ENCODE measurements at places on chromosomes 3 and 15.

DNA sequence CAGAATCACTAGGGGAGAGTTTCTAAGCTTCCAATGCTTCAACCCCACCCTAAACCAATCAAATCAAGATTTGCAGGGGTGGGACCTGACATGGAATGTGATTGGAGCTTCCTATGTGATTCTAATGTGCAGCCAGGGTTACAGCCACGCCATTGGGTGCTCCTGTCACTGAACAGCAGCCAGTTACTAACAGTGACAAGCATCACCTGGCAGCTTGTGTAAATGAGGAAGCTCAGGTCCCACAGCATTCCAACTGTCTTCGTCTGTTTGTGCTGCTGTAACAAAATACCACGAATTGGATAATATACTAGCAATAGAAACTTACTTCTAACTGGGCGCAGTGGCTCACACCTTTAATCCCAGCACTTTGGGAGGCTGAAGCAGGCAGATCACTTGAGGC, 294.9 kb downstream of the SHQ1 start:
- no peak for DNase-seq

DNA sequence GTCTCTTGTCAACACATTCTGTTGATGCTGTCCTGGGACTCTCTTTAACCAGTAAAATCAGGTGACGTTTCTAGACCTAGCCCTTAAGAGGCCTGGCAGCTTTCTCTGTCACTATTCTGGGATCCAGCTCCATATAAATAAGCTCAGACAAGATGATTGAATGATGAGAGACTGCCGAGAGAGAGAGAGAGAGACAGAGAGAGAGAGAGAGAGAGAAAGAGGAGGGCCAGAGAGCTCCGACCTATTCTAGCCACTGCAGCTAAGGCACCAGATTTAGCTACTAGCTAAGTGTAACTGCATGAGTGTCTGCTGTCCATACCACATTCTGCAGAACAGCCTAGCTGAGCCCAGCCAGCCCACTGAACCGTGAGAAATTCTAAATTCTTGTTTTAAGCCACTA, 36.1 kb upstream of the CTXND1 start:
- no peak for DNase-seq

DNA sequence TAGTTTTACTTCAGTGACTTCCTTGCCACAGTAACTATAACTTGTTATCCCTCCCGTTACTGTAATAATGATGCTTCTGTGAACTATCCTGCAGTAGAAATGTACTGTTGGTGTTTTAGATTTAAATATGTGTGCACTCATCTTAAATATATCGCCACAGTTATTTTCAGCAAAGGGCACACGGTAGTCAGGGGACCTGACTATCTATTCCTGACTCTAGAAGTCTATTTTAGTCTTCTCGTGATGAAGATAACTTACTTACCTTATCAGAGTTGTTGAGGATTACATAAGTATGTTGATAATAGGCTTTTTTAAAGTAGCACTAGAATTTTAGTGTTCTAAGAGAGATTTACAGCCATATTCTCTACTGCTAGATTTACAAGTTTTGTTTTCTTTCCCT, 65.3 kb downstream of the ECT2 start:
- no peak for DNase-seq

DNA sequence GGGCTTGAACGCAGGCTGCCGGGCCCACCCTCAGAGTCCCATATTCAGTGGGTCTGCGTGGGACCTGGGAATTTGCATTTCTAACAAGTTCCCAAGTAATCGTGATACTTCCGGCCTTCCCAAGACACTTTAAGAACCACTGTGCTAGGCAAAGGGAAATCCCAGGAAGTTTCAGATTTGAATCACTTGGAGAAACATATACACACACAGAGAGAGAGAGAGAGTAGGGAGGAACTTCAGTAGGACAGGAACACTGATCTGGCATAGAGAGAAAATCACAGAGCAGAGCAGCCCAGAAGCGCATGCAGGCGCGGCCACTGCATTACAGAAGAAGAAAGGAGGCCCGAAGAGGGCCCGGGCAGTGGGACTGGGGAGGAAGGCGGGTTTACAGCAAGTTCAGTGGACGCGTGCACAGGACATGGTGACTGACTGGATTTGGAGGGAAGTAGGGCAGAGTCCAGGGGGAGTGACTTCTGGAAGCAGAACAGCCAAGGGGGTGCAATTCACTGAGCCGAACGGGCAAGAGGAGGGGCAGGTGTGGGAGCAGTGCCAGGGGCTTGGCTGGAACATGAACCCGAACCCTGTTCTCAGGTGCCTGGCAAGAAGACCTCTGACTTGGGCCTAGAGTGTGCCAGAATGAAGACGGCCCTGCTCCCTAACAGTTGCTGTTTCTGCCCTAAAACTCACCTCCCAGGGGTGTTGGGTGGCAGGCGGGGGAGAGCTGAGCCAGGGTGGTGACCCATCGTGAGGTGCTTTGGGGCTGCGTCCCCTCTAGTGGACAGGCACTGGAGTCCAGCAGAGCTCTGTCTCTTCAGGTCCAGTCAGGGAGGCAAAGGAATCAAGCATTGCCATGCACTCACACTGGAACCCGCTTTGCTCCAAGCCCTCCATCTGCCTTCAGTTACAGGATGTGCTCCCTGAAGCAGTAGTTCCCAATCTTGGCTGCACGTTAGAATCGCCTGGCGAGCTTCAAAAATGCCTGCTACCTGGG, 101.3 kb upstream of the HES1 start:
- no peak for DNase-seq

- DNase-seq = no peak
Observed at GRCh38 chr3:72590732-72591221, 257.5 kb downstream of the SHQ1 start.

DNA sequence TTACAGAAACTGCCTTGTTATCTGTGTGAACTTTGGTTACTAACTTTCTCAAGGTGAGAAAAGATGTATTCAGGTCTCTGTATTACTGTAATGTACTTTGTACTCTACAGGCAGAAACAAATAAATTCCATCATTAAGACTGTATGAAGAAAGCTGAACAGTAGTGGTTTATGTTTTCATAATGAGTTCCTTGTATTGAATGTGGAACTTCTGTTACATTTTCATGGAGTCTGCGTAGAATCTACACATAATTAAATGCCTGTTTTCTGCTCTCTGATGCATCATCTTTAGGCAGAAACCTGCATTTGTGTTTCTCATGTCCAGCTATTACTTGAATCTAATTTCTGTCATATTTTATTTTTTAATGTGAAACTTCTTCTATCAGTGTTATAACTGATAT, 302.8 kb downstream of the NLGN1 start:
- no peak for DNase-seq

GRCh38 chr3:169758359-169758994, 6.4 kb downstream of the TERC start:
- DNase-seq = no peak

DNA sequence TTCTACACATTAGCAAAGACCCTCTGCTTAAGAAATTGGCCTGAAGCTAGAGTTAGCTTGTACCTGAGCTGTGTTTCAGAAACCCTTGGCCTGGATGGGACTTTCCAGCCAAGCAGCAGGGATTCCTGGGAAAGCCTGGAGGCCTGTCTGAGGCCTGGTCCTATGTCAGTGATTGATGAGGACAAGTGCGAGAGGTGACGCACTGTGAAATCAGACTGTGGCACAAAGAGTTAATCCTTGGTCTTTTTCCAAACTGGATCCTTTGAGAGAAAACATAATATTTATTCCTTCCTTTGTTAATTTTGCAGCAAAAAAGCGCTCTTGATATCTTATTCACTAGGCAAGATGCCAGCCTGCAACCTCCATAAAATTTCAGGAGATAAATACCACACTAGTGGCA, 225.0 kb upstream of the ATP11B start:
- no peak for DNase-seq

DNA sequence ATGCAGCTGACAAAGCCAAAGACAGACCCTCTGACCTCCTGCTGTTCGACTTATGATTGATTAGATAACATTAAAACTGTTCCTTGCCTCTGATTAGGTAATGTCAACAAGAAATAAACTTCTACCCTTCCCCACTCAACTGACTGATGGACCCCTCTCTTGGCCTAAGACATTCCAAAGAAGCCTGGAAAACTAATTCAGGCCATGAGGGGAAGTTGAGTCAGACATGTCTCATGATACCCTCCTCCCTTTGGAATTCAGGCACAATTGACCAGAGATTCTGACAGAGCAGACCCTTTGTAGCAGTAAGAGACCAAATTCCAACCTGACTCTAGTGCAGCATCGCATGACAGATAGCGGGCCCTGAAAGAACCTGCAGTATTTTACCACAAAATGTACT, 354.5 kb downstream of the OCA2 start:
- no peak for DNase-seq

Measured in GM12891 (cell line).